NCI-H2081 (cell line): ENCODE measurements at places on chromosomes 13 and 19.
A peak's percentile ranks its signal among the peaks of the same experiment; 100 is the strongest.

- DNase-seq: no peak
Measured at GRCh38 chr13:60091573-60091972, 72.2 kb downstream of the DIAPH3 start.

DNA sequence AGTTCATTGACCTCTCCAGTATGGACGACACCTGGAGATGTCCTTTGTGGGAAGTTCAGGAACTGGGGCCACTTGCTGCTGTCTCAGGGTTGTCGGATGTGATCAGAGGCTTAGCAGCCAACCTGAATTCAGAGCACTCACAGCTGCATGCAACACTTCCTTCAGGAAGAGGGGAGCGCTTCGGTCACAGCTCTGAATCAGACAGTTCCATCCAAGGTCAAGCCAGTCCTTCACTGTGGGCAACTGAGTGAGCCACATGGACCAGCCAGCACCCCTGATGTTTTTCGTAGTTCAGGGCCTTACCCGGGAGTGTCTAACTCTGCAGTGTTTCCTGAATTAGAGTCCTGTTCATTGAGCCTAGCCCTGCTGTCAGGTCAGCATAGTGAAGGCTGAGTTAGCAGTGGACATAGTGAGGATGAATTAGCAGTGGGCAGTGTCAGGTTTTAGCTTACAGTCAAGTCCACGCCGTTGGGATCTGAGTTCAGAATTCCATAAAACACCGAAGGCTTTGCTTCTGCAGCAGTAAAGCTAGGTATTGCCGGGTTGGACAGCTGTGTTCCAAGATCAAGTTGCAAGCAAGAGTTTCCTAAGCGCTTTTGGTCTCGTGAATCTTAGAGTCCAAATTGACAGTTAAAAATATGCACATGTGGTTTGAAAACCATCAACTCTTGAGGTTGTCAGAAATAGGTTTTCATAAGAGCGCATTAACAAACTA is 5.1 kb downstream of the ZNF555 start:
- DNase-seq: no peak

- DNase-seq: peak; percentile 22
Measured at GRCh38 chr13:69324090-69324886, 783.3 kb upstream of the ATXN8OS start.

DNA sequence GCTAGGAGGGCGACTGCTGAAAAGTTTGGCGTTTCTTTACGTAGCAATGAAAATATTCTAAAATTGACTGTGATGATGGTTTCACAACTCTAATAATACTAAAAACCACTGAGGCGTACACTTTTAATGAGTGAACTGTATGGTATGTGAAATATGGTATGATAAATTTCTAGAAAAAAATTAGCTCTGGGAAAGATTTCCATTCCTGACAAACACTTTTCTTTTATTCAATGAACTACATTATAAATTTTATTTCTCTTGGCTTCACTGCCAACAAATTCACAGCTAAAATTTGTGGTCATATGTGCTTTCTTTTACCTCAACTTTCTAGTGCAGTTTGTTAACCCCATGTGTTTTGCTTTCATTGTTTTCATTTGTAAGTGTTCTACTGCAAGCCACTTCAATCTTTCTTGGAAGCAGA is 11.1 kb downstream of the ZC3H13 start:
- DNase-seq: no peak

DNA sequence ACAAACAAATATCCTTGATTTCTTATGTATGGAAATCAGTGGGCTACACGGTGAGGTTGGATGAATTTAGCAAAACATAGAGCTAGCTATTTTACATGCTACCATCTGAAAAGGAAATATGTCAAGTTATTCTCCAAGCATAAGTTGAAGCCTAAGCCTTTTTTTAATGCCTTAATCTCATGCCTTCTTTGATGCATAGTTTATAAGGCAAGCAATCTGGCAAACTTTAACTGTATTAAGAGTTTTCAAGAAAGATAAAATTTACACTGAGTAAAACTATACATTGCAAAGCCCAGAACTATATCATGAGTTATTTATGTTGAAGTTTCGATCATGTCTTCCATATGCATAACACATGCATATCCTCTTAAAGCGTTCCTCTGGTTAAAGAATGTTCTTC is 85.0 kb upstream of the ATXN8OS start:
- DNase-seq: no peak

- DNase-seq: no peak
Measured at GRCh38 chr19:42532891-42533290, 4.6 kb upstream of the CEACAM1 start.

GRCh38 chr13:96646101-96646500 is 348.2 kb downstream of the OXGR1 start:
- no peak for DNase-seq

DNA sequence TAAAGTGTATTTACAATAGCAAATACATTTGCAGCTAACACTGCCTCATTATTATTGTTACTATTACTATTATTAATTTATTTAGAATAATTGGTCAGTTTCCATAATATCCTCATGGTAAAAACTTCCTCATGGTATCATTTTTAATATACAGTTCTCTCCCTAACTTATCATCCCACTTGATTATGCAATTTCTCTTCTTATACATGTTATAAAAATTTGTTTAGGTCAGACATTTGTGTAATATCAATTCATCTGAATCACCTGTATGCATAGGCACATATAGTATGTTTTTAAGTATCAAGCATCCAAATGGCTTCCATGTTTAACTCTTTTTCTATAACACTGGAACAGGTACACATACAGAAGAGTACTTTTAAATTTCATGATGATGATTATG is 210.8 kb upstream of the STARD13 start:
- DNase-seq: no peak

- DNase-seq: no peak
Measured at GRCh38 chr13:111099290-111099689, 15.8 kb upstream of the ARHGEF7 start.
